ENCODE measurements at places on chromosomes 11 and 22.
A peak's percentile ranks its signal among the peaks of the same experiment; 100 is the strongest.

GRCh38 chr22:44403166-44403565 lies 90.4 kb upstream of the SHISAL1 start:
- no peak for DNase-seq

GRCh38 chr11:80587906-80588305 lies 1147.1 kb upstream of the TENM4 start:
- no peak for DNase-seq

DNA sequence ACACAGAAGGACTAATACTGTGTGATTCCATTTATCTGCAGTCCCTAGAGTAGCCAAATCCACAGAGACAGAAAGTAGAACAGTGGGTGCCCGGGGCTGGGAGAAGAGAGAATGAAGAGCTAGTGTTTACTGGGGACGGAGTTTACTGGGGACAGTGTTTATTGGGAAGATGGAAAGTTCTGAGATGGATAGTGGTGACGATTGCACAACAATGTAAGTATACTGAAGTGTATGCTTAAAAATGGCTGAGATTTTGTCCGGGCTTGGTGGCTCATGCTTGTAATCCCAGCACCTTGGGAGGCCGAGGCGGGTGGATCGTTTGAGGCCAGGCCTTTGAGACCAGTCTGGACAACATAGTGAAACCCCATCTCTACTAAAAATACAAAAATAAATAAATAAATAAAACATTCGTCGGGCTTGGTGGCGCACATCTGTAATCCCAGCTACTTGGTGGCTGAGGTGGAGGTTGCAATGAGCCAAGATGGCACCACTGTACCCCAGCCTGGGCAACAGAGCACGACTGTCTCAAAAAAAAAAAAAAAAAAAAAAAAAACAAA lies 132.4 kb downstream of the CTTN start:
- DNase-seq = no peak

DNA sequence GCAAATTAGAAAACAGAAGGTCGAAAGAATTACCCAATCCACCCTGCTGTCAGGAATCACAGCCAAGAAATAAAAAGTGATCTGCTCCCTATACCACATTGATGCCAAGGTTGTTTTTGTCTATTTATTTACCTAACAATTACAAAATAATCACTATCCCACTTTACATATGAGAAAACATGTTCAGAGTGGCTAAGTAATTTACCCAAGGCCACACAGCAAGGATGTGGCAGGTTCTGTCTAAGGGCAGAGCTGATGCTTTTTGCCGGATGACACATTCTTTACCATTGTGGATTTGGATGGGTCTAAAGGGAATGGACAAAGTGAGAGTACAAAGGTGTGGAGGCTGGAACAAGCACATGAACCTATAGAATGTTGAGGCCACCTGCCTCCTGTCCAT lies 460.7 kb downstream of the INSC start:
- no peak for DNase-seq

GRCh38 chr11:116906479-116906878 lies 69.1 kb upstream of the APOA1 start:
- no peak for DNase-seq

DNA sequence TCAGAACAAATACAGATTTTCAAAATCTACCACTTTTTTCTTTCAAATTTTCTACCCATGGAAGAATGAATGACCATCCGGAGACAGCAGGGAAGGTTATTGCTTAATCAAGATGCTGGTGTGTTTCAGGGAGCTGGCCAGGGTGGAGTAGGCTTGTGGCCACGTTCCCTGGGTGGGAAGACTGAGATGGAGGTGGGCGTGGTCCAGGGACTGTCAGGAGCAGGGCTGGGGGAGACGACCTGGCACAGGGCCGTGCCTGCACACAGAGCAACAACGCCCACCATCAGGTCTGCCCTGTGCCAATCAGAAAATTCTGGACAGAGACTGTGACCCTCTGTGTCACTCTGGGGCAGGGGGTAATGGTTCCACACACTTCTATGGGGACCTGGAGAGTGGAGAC lies 7.1 kb upstream of the APOBEC3H start:
- DNase-seq = no peak

DNA sequence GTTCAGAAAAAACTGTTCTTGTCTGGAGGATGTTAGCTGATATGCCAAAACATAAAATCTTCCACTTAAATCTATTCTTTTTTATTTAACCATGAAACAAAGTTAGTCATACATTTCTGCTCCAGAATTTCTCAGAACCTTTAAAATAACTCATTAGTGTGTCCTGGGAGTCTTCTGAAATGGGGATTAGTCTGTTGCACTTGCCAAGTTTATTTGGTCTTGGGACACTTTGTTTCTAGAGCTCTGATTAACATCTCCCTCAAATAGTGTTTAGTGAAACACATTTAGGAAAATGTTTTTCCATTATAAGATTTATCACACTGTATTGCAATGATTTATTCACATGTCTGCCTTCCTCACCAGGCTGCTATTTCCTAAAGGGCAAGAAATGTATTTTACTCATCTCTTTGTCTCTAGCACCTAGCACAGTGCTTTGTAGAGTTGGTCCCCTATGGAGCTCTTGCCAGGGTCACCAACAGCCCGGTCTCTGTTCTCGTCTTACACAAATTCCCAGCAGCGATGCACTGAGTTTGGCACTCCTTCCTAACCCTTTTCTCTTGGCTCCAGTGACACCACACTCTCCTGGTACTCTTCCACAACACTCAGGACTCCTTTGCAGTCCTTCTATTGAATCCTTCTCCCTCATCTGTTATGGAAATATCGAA lies 189.2 kb downstream of the CSNK2A3 start:
- no peak for DNase-seq

DNA sequence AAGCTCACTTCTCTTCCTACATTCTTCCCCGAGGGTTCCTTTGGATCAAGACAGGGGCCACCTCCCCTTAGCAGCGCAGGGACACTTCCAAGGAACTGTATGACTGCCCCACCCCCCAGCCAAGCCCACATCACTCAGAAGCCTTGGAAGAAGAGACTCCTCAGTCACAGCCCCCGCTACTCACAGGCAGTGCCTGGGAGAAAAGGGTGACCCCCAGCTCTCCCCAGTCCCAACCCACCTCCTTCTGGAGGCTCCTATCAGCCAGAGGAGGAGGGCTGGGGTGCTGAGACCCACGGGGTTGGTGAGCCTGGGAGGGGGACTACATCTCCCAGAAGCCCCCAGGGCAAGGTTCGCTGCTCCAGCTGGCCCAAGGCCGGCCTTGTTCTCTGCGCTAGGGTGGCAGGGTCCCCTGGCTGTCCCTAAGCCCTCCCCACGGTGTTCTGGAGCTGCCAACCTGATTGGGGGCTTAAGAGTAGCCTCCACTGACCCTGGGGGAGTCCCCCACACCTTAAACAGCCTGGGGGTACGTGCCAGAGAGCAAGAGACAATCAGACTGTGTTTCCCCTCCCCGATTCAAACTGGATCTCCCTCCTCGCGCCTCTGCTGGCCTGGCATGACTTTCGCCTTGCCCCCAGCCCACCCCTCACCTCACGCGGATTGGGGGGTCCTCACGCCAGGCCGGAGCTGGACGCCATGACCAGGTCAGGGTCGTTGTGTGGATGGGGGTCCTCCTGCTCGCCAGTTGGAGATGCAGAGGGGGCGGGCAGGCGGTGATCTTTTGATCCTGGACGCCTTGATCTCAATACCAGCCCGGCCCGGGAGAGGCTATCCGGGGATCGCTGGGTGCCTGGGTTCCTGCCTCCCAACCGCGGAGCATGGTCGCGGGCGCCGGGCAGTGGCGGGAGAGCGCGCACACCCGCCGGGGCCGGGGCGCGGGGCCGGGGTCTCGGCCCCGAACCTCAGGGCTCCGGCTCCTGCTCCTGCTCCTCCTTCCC lies 838 bp downstream of the BCL9L start:
- peak; percentile 32 for DNase-seq

GRCh38 chr11:126140926-126141280 lies 70.5 kb downstream of the RPUSD4 start:
- DNase-seq = no peak

- DNase-seq = no peak
These were observed 57.5 kb upstream of the PLET1 start for GRCh38 chr11:112318184-112318591.

- DNase-seq = no peak
These were observed 207.7 kb downstream of the CEP164 start for GRCh38 chr11:117535201-117535849.

- no peak for DNase-seq
These were observed 11.2 kb upstream of the MIAT start for GRCh38 chr22:26646158-26646557.

DNA sequence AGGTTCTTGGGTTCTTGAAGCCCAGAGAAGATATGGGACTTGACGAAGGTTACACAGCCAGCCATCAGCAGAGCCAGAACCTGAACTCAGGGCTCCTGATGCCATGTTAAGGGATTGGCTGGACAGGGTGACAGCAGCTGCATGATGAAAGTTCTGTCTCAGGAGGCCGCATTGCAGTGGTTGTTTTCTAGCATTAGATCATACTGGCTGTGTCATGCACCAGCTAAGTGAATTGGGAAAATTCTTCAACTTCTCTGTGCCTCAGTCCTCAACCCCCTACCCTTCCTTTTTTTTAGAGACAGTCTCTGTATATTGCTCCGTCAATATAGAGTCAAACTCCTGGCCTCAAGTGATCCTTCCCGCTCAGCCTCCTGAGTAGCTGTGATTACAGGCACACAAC lies 5.4 kb upstream of the LTBP3 start:
- no peak for DNase-seq

DNA sequence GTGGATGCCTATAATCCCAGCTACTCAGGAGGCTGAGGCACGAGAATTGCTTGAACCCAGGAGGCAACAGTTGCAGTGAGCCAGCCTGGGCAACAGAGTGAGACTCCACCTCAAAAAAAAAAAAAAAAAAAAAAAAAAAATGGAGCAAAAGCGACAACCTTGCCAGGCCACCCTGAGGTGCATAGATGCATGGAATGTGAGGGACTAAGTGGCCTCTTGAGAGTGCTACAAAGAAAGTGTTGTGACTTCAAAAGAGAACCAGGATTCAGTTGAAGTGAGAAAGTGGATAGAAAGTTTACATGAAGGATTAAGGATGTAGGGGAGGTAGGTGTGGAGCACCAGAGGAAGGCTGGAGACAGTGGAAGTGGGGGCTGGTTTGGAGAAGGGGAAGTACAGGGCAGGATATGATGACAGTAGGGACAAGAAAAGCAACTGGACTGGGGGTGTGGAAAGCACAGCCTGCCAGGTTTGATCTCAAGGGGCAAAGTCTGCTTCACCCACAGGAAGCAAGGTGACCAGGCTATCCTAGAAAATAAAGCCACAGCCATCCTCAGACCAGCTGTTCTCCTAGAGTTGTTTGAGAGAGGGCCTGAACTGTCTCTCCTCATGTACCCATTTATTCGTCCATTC lies 36.0 kb upstream of the OLFML1 start:
- no peak for DNase-seq

GRCh38 chr11:41320238-41320637 lies 139.2 kb downstream of the LRRC4C start:
- no peak for DNase-seq

GRCh38 chr22:19062139-19062942 lies 59.9 kb downstream of the DGCR2 start:
- DNase-seq = no peak

GRCh38 chr11:3043315-3043871 lies 13.8 kb downstream of the CARS1 start:
- no peak for DNase-seq

DNA sequence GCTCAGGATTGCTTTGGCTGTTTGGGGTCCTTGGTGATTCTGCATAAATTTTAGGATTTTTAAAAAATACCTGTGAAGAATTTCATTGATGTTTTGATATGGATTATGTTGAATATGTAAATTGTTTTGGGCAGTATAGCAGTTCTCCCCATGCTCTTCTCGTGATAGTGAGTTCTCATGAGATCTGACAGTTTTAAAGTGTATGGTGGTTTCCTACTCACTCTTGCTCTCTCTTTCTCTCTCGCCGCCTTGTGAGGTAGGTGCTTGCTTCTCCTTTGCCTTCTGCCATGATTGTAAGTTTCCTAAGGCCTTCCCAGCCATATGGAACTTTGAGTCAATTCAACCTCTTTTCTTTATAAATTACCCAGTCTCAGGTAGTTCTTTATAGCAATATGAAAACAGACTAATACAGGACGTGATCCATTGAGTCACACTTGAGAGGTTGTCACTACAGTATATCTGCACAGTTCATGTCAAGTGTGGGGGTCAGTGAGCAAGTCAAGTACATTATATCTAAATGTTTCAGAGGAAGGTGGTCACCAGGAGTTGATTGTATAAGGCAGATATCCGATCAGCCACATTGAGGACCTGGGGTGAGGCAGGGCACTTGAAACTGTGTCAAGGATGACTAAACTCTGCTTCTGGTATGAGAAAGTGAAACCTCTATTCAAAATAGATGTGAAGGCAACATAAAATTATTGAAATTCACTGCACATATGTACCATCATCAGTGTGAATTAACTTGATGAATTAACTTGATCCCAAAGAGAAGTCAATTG lies 70.7 kb upstream of the CCDC179 start:
- no peak for DNase-seq

GRCh38 chr11:117809236-117810055 lies 12.4 kb upstream of the DSCAML1 start:
- no peak for DNase-seq

DNA sequence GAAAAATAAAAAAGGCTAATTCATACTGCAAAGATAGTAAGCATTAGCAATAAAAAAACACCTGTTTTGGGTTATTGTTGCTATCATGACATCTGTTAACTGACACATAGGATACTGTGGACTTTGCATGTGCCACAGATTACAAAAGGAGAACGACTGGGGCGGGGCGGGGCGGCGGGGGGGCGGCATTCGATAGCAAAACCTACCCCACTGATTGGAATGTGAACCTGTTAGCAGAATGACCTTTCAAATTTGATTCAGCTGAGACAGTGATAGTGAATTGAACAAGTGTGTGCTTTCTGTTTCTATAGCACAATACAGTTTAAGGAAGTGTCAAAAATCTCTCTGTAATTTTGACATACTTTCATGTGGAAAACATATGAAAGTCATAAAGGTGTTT lies 14.9 kb downstream of the MMP20 start:
- no peak for DNase-seq

- no peak for DNase-seq
These were observed 218.3 kb upstream of the CTSC start for GRCh38 chr11:88555829-88556202.

DNA sequence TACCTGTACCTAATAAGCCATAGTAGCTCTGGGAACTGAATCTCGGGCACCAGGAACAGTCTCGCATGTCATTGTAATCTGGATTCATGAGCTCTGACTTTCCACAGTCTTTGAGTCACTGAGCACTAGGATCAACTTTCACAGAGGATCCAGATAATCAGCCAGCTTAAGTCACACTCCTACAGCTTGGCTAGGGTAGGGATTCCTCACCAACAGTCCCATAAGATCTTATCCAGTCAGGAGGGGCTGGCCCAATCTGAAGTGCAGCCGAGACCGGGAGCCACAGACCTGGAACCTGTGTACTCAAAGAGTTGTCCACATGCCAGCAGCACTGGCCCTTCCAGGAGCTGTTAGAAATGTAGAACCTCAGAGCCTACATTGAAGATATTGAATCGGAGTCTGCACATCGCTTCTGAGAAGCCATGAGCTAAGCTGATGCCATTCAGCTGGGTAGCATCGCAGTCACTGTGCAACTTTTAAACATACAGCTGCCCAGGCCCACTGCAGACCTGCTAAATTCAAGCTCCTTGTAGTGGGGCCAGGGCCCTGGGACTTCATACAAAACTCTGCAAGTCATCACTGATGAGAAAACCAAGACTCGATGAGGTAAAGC lies 538.8 kb upstream of the B3GAT1 start:
- DNase-seq = no peak

- DNase-seq = no peak
These were observed 790.5 kb upstream of the LRRC4C start for GRCh38 chr11:42249956-42250355.

- DNase-seq = no peak
These were observed 384.5 kb upstream of the KIRREL3 start for GRCh38 chr11:127385071-127385470.

GRCh38 chr11:76689313-76690260 lies 19.0 kb upstream of the LRRC32 start:
- DNase-seq = no peak
